Epithelial cell of umbilical artery (primary cell): ENCODE measurements at places on chromosomes 6 and 20. TPM values are rescaled to one million over a fixed set of nuclear protein-coding genes. Genes with fewer than 3 reads are reported as not detected.

Gene SLC17A1
- total RNA-seq: not detected in 2 replicates

Gene PACRG
- not detected in 2 replicates for total RNA-seq

Gene MYCT1
- 127 and 133 TPM in 2 replicates for total RNA-seq

Gene HRH3
- not detected in 2 replicates for total RNA-seq
